Activated naive CD4-positive, alpha-beta T cell treated with anti-CD3 and anti-CD28 coated beads for 36 hours (primary cell): ENCODE measurements at places on chromosomes 11 and 22. TPM values are rescaled to one million over a fixed set of nuclear protein-coding genes. Genes with fewer than 3 reads are reported as not detected.

DNA sequence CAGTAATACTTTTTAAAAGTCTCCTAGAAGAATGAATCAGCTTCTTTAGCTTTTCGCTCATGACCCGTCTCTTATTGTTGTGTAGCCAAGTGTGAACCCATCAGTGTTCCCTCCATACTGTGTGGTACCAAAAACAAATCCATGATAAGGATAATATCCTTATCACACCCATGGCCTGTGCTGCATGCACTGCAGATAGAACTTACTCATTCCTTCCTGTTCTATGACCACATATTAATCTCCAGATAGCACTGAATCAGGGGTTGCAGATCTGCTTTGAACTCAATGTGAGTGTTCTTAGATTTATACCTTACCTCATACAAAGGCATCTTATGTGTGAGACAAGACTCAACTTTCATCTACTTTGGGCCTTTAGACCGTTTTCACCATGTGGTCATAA, 373.4 kb downstream of the JRKL start:
- H3K27me3 ChIP-seq, result no peaks in the 10 kb centered on the region
- no peak for DNase-seq
- no peak overlapping the region for H3K4me3 ChIP-seq
- no peaks in the 10 kb centered on the region for H3K36me3 ChIP-seq
- no peaks in the 10 kb centered on the region for H3K4me1 ChIP-seq

DNA sequence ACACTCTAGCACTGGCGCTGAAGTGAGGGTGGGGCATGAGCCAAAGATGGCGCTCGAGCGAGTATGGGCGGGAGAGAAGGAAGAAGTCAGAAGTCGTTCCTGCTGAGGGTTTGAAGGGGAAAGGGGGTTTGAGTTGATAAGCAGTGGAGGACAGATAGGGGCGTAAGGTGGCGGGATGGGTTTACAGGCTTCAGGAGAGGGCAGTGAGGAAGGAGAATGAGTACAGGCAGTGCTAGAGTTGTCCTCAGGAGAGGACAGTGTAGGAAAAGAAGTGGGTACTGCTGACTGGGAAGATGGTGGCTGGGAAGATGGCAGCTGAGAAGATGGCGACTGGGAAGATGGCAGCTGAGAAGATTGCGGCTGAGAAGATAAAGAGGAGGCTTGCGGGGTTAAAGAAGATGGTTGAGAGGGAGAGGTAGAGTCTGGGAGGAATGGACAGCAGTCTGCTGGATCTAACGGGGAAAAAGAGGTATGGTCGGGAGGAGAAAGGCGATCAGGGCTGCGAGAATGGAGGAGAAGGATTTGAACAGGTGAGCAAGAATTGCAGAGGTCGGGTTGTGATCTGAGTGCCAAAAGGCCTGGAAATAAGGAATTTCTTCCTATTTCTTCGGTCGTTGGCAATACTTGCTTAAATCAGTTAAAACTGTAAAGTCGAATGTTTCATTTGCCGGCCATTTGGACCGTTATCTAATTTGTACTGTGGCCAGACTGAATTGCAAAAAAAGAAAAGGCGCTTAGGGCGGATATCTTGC, 5.2 kb downstream of the PPFIBP2 start:
- H3K27ac ChIP-seq, result peak overlapping the region; percentile 14
- no peaks in the 10 kb centered on the region for H3K36me3 ChIP-seq
- H3K4me3 ChIP-seq, result no peak overlapping the region
- no peak for DNase-seq
- H3K27me3 ChIP-seq, result no peaks in the 10 kb centered on the region
- H3K4me1 ChIP-seq, result peaks cover 39% of the 10 kb centered on the region

DNA sequence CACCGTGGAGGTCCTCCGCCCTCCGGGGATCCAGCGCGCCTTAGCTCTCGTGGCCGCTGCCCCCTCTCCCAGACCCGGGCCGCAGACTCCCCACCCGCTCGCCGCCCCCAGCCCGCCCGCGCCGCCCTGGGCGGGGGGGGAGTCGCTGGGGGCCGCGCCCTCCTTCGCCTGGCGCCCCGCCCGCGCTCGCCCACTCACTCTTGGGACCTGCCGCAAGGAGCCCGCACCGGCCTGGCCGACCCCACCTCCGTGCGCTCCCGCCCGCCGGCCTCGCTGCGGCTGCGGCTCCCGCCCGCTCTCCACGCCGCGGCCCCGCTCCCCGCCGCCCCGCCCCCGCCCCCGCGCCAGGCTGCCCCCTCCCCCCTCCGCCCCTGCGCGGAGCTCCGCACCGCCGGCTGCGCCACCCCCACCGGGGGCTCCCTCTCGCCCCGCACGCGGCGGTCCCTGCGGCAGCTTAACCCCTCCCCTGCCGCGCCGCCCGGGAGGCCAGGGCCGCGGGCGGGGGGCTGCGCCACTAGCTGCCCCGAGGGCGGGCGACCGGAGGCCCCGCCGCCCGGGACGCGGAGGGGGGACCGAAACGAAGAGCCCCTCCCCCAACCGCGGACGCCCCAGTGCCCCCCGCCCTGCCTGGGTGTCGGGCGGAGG, 724 bp upstream of the RASGRP2 start:
- H3K36me3 ChIP-seq, result no peaks in the 10 kb centered on the region
- H3K27me3 ChIP-seq, result peaks cover 6% of the 10 kb centered on the region
- peak overlapping the region; percentile 79 for H3K4me3 ChIP-seq

DNA sequence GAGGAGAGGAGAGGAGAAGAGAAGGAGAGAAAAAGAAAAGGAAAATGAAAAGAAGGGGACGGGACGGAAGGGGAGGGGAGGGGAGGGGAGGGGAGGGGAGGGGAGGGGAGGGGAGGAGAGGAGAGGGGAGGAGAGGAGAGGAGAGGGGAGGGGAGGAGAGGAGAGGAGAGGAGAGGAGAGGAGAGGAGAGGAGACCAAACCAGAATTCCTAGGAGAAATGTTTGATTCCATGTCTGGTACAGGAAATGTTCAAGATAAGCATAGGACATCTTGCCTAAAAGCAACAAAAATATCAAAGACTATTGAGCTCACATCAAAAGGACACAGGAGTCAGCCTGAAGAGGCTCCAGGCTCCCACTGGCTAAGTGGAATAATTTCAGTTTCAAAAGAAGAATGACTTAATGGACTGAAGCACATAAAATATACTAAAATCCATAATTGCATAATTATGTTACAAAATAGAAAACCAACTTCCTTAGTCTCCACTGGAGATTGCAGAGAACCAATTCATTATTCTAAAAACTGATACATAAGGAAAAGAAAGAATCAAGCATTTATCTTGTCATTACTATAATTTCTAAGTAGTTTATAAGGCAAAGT, 101.1 kb upstream of the APOA1 start:
- H3K4me3 ChIP-seq, result no peak overlapping the region
- H3K27me3 ChIP-seq, result no peaks in the 10 kb centered on the region
- peaks cover 26% of the 10 kb centered on the region for H3K36me3 ChIP-seq
- H3K27ac ChIP-seq, result no peak overlapping the region
- peaks cover 5% of the 10 kb centered on the region for H3K4me1 ChIP-seq
- no peak for DNase-seq

DNA sequence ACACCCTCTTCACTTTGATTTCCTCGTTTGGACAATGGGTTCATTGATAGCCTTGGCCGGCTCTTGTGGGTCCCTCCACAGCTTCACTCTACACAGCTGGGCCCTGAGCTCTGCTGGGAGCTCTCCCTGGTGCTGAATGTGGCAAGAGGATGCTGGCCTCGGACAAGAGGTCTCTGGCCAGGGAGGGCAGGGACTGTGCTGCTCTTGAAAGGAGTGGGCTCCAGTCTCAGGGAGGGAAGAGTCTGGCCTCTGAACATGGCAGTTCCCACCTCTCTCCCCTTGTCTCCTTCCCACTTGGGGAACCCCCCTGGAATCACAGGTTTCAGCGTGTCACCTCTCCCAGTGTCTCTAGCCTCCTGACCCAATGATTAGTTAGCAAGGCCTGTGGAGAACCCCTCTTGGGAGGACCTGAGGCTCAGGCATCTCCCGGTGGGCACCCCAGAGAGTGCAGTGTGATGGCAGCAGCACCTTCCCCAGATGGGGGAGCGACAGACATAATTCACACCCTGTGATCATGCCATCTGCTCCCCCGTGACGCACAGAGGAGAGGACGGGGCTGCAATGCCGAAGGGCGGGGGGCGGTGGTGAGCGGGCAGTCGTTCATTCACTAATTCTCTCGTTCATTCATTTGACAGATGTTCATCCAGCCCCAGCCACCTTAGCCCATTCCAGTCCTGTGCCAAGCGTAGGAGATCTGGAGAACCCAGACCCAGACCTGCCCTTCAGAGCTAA, 2.8 kb upstream of the CABP7 start:
- peaks cover 4% of the 10 kb centered on the region for H3K4me1 ChIP-seq
- no peaks in the 10 kb centered on the region for H3K36me3 ChIP-seq
- no peak overlapping the region for H3K4me3 ChIP-seq

DNA sequence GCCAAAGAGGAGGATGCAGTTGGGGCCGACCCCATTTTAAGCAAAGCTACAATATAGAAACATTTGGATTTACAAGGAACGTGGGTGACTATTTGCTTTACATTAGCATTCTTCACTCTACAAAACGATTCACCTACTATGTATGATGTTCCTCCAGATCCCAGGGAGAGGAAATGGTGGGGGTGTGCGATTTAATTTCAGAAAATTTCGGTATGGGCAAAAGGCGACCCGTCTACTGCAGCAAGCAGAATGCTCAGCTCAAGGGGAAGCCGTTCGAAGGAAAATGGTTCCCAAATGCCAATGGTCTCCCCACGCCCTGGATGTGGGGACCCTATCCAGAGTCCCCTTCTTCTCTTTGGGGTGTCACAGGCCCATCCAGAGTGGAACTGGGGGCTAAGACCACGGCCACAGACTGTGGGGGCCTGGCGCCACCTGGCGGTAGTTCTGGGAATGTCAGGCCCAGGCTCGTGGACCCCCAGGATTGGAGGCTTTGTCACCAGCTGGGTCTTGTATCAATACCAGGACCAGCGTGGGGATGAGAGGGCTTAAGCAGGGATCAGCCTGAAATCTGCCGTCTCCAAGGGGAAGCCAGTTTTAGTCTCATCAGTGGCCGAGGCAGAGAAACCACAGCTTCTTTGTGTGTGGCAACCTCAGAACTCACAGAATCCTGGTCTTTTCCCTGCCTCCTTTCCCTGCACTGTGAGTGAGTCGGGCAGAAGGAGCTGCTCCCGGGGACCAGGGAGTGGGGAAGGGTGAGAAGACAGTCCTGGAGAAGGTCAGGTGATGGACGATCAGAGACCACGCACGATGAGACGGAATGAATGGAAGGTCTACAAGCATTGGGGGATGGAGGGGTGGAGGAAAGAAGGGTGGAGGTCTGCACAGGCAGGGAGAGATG, 8.4 kb downstream of the LRRC10B start:
- peak overlapping the region; percentile 32 for H3K4me3 ChIP-seq
- no peaks in the 10 kb centered on the region for H3K36me3 ChIP-seq
- peak; percentile 53 for DNase-seq
- H3K27me3 ChIP-seq, result peaks cover 19% of the 10 kb centered on the region
- H3K4me1 ChIP-seq, result peaks cover 7% of the 10 kb centered on the region
- no peak overlapping the region for H3K27ac ChIP-seq

DNA sequence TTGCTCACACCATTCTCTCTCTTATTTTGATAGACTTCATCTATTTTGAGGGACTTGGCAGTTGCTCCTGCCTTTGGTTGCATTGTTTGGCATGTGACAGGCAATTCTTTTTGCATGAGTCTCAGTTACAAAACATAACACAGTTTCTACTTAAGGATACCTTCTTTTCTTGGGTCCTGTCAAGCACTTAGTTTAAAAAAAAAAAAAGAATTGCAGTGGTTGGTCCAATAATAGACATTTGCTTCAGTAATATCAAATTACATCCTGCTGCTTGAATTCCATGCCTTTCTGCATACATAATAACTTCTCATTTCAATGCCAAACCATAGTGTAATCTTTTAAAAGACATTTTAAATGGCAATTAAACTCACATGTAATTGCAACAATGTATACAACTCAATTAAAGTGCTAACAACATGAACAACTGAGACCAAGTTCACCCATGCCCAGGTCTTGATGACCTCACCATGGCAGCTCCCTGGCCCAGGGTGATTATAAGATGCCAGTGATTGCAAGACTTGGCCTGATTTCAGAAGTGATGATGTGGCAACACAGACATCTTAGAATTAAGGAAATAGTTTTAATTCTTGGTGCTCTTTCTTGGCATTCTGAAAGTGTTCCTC, 32.2 kb upstream of the PLET1 start:
- peaks cover 5% of the 10 kb centered on the region for H3K36me3 ChIP-seq
- peaks cover 36% of the 10 kb centered on the region for H3K4me1 ChIP-seq
- no peaks in the 10 kb centered on the region for H3K27me3 ChIP-seq
- no peak overlapping the region for H3K4me3 ChIP-seq

- peak; percentile 35 for DNase-seq
- no peaks in the 10 kb centered on the region for H3K27me3 ChIP-seq
- peak overlapping the region; percentile 64 for H3K4me3 ChIP-seq
- peaks cover 16% of the 10 kb centered on the region for H3K36me3 ChIP-seq
- H3K4me1 ChIP-seq, result peaks cover 31% of the 10 kb centered on the region
Measured at GRCh38 chr11:12223771-12224536, 113.6 kb downstream of the MICAL2 start.

DNA sequence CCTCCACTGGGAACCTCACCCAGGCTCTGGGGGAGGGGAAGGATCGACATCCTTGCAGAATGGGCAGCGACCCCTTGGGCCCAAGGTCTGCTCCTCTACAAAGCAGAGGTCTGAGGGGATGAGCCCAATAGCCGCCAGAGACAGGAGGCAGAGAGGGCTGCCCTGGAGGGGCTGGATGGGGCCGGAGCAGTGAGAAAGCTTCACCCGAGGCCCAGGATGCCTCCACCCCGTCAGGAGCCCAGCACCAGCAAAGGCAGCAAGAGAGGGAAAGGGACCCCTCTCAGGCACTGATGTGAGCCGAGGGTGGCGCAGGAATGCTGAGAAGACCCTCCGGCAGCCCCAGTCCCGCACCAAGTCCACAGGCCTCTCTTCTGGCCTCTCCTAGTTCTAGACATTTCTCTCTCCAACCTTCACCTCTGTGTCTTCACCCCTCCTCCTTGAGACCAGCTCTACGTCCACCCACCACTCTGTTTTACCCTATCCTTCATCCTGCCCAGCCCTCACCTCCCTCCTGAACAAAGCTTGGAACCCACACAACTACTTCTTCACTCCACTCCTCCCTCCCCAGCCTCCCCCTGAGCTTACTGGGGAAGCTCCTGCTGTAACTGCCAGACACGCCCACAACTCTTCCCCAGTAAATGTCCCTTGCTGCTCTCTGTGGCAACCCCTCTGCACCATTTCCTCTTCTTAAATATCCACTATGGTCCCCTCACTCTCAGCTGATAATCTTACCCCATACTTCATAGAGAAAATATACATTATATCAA, 131.9 kb downstream of the MPPED1 start:
- no peak overlapping the region for H3K27ac ChIP-seq
- no peak for DNase-seq
- H3K27me3 ChIP-seq, result peaks cover 2% of the 10 kb centered on the region
- H3K36me3 ChIP-seq, result no peaks in the 10 kb centered on the region
- H3K4me1 ChIP-seq, result no peaks in the 10 kb centered on the region

GRCh38 chr11:32870676-32871075, 21.9 kb upstream of the QSER1 start:
- DNase-seq, result peak; percentile 46
- H3K4me1 ChIP-seq, result no peaks in the 10 kb centered on the region
- no peak overlapping the region for H3K27ac ChIP-seq
- H3K36me3 ChIP-seq, result no peaks in the 10 kb centered on the region

The TRPC6 gene
- total RNA-seq, result not detected

The POU2F3 gene
- not detected for total RNA-seq

The IGF2 gene
- 0.37 TPM for total RNA-seq

The FOLR3 gene
- not detected for total RNA-seq

The NUCB2 gene
- 67.7 TPM for total RNA-seq

The PHLDB1 gene
- total RNA-seq, result 2.0 TPM
